ENCODE measurements at places on chromosomes 13 and 19. TPM values are rescaled to one million over a fixed set of nuclear protein-coding genes. Genes with fewer than 3 reads are reported as not detected.

DNA sequence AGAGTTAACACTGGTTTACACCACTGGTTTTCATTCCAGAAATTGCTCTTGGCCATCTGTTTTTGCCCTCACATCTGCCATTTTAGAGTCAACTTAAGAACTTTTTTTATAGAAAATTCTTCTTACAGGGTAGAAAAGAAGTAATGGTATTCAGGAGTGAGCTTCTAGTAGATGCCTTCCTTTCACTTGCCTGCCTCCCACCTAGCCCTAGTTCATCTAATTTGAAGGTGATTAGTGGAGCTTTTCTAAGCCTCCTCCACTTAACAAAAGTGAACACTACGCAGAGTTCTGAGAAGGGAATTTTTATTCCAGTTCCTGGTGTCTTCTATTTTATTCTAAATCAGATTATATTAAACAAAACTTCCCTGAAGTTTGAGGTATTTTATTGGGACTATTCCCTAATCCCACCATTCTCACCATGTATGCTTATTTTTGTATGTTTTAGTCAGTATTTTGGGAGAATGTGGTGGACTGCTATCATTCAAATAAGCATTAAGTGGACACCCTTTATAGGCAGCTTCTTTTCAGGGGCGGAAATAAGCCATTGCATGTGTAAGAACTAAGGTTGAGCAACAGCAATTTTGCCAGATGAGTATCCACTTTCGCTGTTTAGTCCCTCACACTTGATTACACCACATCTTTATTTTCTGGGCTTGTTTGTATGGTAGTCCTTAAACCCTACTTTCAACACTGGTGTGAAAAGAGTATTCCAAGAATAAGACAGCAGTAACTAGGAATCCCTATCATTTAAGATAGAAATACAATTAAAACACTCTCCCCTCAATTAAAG, 156.9 kb downstream of the ENOX1 start:
- no peak for DNase-seq

The CEACAM20 gene
- not detected for total RNA-seq

- no peak for DNase-seq
Measured at GRCh38 chr13:31435536-31435935, 235.8 kb downstream of the B3GLCT start.

- DNase-seq, result no peak
Measured at GRCh38 chr13:26525528-26525927, 32.0 kb upstream of the WASF3 start.

DNA sequence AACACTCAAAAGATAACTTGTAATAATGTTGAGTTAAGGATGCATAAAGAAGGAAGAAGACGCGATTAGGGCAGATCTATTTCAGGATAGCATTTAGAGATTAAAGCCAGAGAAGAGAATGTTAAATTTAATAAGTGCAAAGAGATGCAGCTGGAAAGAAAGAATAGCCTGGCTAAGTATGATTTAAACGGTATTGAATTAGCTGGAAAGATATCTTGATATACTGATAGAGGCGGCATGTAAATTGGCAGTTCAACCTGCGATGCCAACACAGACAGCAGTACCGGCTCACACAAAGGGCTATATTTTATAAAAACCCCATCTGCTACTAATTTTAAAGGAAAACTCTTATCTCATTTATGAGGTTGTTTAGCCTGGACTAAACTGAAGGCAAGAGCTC, 121.4 kb downstream of the ENOX1 start:
- no peak for DNase-seq

- DNase-seq, result no peak
Measured at GRCh38 chr19:45057444-45057843, 18.6 kb downstream of the CLASRP start.

- DNase-seq, result no peak
Measured at GRCh38 chr13:89738072-89738471, 1609.4 kb upstream of the MIR17HG start.

DNA sequence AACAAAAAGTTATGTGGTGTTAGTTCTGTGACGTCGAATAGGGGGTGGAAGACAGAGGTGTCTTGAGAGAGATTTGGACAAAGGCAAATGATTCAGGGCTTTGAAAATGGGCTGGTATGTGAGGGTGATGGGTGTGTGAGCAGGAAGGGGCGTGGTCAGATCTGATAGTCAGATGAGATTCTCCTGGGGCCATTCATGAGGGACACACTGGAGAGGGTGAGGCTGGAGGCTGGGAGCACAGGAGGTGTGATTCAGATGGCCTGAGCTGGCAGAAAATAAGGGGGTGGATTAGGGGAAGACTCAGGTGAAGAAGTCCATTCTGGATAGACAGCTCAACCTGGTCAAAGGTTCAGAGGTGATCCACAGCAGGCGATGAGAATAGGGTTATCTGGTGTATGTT, 28.0 kb downstream of the CYP4F22 start:
- DNase-seq, result no peak

The ACTMAP gene
- 2.2 TPM for total RNA-seq

DNA sequence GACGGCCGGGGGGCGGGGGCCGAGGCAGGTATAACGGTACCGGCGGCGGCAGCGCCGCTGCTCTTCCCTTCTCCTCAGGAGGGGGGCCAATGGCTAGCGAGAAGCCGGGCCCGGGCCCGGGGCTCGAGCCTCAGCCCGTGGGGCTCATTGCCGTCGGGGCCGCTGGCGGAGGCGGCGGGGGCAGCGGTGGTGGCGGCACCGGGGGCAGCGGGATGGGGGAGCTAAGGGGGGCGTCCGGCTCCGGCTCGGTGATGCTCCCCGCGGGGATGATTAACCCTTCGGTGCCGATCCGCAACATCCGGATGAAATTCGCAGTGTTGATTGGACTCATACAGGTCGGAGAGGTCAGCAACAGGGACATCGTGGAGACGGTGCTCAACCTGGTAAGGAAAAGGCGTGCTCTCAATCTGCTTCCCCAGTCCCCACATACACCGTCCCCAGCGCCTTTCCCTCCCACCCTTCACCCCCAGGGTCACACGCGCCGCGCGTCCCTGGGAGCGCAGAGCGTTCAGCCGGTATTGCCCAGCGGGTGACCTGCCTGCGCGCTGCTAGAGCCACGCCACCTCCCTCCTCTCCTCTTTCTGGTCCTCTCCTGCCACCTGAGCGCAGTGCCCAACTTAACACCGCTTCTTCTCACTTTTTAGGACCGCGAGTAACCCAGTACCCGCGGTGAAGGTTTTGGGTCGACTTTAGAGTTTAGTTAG, 814 bp downstream of the NBEA start:
- DNase-seq, result peak; percentile 5

DNA sequence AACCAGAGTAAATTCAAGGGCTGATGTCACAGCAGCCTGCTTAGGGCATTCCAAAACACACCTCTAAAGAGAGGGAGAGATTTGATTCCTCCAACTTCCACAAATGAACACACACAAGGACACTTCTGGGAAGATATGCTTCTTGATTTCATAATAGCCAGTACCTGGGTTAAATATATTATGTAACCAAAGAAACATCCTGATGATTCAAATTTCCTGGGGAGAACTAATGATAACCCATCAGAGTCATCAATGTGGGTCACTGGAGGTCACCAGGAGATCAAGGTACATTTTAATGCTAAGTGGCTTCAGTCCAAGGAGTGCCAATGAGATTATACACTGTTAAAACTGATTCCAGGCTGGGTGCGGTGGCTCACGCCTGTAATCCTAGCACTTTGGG, 54.0 kb upstream of the DOCK9 start:
- no peak for DNase-seq

DNA sequence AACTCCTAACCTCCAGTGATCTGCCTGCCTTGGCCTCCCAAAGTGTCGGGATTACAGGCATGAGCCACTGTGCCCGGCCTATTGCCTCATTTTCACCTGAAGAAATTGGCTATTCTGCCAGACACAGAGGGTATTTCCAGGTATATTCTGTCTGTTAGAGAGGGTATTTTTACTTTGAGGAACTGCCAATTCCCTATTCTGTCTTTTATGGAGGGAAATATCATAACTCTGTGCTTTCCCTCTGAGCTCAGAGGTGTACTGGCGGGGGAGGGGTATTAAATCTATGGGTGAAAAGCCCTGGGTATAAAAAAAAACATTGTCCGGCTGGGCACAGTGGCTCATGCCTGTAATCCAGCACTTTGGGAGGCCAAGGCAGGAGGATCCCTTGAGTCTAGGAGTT, 24.8 kb downstream of the TSKS start:
- DNase-seq, result no peak

The GIPR gene
- total RNA-seq, result not detected

The PSG7 gene
- not detected for total RNA-seq

DNA sequence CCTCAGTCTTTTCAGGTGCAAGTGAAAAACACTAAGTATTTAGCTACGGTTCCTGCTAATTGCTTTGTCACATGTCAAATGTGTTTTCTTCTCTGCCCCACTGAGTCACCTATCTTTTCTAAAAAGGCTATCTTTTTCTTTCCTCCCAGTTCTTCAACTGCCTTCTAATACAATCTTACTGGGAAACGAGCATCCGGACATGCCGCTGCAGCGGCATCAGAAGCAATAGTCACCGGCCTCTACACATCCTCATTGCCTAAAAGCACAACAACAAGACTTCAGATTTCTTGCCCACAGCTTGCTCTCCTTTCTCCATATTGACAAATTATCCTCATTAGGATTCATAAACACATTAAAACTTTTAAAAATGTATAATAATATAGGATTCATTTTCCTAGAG, 1.2 kb downstream of the PCDH9 start:
- DNase-seq, result peak; percentile 32

GRCh38 chr19:35006342-35006998, 6.3 kb downstream of the GRAMD1A start:
- no peak for DNase-seq

The ZNF100 gene
- total RNA-seq, result 5.9 TPM

DNA sequence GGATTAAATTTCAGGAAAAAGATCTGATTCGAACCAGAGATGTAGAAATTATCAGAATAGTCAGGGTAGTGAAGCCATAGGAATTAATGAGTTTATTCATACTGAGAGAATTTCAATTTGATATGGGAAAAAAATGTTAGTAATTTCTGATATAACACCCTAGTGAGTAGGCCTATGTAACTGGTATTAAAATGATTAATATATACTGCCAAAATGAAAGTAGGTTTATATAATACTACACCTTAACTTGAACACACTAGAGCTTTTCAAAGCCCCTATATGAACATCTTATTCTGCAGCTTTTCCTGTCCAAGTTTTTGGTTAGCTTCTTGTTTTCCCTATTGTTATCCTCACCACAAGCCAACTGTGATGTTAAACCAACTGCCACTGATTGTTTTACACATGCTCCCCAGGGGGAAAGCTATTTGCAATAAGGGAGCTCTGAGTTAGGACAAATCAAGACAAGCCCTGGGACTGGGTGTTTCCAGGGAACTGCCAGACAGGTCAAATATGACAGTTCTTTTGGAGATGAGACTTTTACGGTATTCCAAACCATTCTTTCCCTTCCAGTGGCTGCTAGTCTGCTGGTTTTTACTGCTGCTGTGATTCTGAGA, 45.3 kb downstream of the FNDC3A start:
- DNase-seq, result peak; percentile 61

- DNase-seq, result no peak
Measured at GRCh38 chr13:46559272-46559805, 6.4 kb downstream of the LRCH1 start.

- DNase-seq, result no peak
Measured at GRCh38 chr19:22427960-22428913, 6.1 kb upstream of the ZNF98 start.

DNA sequence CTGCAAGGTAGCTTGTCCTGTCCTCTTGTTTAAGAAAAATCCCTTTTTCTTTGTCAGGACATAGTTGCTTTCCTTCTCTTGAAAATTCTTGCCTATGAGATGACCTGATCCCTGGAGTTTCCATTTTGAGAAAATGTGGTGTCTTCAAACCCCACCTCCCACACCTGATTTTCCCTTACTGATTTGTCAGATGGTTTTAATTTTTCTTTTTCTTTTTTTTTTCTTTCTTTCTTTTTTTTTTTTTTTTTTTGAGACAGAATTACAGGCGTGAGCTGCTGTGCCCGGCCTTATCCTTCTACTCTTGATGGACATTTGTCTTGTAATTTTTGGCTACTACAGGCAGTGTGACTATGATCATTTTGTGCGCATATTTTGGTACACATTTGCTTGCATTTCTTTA, 1.2 kb downstream of the ZNF345 start:
- no peak for DNase-seq

DNA sequence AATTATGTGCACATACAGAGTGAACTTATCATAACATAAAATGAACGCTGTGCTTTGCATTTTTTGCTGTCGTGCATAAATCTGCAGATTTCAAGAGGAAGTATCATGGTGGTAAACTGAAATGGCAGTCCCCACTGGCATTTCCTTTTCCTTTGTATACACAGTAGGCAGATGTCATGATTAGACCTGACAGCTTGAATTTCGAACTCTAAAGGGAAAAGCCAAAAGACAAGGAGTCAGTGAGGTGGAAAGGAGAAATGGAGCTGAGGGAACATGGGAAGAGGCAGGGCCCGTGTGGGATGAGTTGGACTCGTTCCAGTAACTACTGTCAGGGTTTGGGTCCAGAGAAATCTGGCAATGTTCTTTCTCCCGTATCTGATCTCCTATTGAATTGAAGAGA, 454.1 kb upstream of the SGCG start:
- no peak for DNase-seq

The SIAH3 gene
- not detected for total RNA-seq

GRCh38 chr13:103303078-103303651, 236.9 kb upstream of the SLC10A2 start:
- no peak for DNase-seq

The PAN3 gene
- 10.0 TPM for total RNA-seq

The HDGFL2 gene
- total RNA-seq, result 59.1 TPM

- DNase-seq, result no peak
Measured at GRCh38 chr19:54206030-54206830, 5.6 kb downstream of the RPS9 start.

DNA sequence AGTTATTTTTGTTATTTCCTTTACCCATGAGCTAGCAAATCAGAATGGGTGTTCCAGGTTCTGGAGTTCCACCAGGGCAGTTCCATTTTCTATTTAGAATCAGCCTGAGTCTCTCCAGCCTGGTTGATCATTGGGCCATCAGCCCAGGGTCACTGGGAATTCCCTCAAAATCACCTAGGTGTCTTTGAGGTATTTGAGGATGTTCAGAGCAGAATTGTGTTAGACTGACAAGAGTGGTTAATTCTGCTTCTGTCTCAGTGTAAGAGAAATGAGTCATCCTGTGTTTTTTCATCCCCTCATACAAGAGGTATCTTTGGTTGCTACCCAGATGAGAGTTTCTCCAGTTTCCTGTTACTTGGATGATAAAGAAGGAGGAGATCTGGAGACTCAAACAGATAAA, 11.7 kb downstream of the ZNF66 start:
- no peak for DNase-seq

The IGLON5 gene
- total RNA-seq, result not detected
